ENCODE measurements at places on chromosomes 11 and 22.

DNA sequence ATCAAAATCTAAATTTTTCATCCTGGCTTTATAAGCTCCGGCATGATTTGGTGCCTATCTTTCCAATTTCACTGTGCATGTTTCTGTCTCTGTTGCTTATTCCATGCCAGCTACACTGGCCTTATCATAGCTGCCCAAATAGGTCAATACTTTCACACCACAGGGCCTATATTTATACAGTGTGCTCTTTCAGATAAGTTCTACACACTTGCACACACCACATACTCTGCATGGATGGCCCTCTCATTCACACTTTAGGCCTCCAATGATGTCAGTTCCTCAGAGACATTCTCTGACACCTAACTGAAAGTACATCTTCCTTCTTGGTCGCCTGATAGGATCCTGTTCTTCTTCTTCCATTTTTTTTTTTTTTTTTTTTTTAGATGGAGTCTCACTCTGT lies 7.0 kb downstream of the ALG8 start:
- DNase-seq = no peak

DNA sequence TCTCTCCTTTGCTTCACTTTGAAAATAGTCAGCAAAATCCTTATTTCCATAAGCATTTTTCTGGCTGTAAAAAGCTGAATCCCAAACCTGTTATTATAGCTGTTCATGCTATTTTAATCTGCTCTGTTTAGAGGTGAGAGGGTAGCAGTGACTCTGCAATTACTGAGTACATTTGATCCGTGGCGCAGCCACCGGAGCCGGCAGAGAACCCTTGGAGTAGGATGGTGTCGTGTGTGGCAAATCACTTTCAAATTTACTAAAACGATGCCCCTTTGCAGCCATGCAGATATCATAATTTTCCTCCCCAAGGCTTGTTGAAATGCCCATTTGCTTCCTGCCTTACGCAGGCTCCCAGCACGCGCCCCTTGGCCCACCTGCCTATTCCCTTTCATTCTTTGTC lies 69.6 kb downstream of the ZBTB16 start:
- DNase-seq = no peak

GRCh38 chr11:832529-833113 lies at the start of gene CD151:
CD151 (plus strand) TSS chr11:832952; CDS start chr11:836070, 3,118 bp downstream.
- DNase-seq = no peak

DNA sequence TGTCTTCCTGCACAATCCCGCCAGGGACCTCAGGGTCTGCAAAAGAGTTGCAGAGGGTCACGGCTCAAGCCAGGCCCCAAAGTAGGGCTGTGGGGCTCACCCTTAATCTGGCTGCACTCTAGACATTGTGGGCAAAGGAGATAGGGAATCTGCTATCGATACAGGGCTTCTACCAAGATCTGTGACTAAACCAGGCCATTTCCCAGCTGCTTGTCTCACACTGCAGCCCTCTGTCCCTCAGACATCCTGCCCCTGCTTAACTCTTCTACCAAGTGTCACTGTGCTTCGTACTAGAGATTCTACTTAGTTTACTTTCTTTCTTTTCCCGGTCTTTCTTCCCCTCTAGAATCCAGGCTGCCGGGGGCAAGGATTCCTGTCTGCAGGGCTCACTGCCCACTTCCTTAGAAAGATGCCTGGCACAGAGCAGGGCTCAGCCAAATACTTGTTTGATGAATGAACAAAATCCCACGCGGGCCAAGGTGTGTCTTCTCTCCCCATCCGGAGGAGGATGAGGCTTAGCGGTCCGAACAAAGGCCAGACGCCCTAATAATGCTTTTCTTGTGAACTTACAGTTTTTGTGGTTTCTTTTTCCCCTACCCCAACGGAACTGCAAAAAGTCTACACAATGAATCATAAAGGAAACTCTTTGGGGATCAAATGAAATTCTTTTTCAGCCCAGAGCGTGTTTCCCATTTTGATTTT lies 61.3 kb upstream of the ANO1 start:
- peak; percentile 93 for DNase-seq

DNA sequence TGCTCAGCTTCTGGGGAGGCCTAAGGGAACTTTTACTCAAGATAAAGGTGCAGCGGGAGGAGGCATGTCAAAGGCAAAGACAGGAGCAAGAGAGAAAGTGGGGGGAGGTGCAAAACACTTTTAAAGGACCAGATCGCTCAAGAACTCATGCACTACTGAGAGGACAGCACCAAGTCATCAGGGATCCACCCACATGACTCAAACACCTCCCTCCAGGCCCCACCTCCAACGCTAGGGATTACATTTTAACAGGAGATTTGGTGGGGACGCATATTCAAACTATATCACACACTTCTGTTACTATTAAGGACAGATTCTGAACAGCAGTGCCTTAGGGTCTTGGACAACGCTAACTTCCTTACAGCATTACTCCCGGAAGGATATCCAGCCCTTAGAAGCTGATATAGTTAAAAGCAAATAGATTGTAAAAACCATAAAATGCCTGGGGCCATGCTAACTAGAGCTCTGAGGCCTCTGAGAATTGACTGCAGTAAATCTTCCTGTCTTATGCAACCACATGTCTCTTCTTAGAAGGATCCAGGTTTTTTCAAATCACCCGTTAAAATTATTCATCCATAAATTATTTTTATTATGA lies 16.7 kb upstream of the ZC3H12C start:
- peak; percentile 49 for DNase-seq

- no peak for DNase-seq
These were observed 103.6 kb upstream of the HSD17B12 start for GRCh38 chr11:43576803-43577521.

- DNase-seq = no peak
These were observed 27.1 kb downstream of the TSKU start for GRCh38 chr11:76810151-76810853.

GRCh38 chr11:32829680-32830412 lies at the start of gene PRRG4:
PRRG4 (plus strand) TSS chr11:32829927; CDS start chr11:32830530, 603 bp downstream.
- peak; percentile 72 for DNase-seq
